Stimulated activated naive CD4-positive, alpha-beta T cell (primary cell): ENCODE measurements at places on chromosomes 12 and 14.
A peak's percentile ranks its signal among the peaks of the same experiment; 100 is the strongest.

- no peak for DNase-seq
Observed at GRCh38 chr12:64392221-64392620, 1.7 kb upstream of the C12orf56 start.

DNA sequence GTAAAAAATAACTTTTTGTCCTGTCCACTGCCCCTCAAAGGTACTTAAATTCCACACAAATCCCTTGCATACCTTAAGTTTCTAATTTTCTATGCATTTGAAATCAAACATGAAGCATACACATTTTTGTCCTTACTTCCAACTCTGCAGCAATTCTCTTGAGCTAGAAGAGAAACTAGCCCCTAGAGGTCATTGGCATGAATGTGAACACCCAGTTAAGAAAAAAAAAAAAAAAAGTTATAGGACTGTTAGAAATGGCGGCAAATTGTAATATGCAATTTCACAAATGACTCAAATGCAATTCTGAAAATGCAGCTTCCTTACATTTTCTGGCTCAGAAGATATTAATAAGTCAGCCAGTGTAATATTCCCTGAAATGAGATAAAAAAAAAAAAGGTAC lies 4.6 kb upstream of the ESR2 start:
- no peak for DNase-seq

DNA sequence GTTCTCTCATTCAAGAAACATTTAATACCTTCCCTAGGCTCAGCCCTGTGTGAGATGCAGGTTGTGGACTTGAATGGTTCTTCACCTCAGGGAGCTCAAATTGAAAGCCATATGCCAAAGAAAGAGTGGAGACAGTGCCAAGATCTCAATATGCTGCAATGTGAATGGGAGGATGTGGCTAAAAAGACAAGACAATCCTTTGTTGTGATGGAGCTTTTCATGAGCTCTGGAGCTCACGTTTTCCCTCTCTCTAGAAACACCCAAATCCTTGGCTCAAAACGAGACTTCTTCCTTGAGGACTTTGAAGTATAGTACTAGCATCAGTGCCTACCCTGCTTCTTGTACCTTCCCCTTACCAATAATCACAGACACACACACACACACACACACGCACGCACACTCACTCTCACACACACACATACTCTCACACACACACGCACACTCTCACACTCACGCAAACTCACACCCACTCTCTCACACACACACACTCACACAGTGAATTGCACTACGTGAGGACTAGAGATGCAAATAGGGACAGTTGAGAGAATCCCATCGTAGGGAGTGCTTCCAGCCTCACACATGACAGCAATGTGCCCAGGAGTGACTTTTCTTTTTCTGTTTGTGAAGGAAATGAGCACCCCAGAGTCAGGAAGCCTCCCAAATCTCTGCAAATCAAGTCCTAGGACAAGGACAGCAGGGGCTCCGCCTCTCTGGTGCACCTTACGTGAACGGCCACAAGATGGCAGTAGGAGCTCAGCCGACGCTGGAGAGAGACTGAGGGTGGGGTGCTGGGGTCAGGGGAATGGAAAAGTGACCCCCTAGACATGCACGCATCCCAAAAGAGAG lies 231.4 kb downstream of the PCNX1 start:
- peak; percentile 17 for DNase-seq

- no peak for DNase-seq
Observed at GRCh38 chr12:101047652-101048051, 162.4 kb downstream of the SLC5A8 start.

DNA sequence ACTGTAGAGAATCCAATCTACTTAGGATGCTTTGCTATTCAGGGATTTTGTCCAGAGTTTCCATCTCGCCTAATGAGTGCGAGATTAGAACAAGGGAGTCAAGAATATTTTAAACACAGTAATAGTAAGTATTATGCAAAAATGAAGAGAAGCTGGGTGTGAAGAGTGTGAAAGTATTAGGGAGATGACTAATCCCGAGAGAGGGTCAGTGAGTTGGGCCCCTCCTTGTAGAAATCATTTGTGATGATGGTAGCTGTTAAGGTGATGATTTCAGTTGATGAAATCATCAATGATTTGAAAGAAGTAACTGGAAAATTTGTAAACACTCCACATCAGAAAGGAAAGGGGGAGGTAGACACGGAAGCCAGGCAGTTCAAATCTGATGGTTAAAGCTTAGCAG lies 478.9 kb upstream of the MGAT4C start:
- no peak for DNase-seq

DNA sequence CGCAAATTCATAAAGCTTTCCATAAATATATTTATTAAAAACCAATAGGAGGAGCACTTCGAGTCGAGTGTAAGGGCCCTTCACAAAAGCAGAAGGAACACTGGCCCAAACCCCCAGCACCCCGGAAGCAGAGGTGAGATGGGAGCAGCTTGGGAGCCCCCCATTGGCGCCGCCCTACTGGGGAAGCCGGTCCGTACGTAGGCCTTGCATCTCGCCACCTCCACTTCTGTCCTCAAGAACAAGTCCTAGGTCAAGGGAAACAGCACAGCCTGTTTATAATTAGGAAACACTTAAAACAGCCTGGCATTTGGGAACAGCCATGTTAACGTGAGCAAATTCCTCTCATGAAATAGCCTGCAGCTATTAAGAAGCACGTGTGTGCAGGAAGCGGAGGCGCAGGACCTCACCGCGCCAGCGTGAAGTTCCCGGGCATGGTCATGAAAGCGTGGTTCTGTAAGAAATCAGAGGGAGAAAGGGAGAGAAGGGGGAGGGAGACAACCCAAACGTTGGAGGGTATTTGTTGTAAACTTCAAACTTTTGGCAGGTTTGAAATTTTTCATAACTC lies 7.7 kb downstream of the ANKRD9 start:
- no peak for DNase-seq

GRCh38 chr12:84937415-84937814 lies 24.8 kb upstream of the SLC6A15 start:
- no peak for DNase-seq

DNA sequence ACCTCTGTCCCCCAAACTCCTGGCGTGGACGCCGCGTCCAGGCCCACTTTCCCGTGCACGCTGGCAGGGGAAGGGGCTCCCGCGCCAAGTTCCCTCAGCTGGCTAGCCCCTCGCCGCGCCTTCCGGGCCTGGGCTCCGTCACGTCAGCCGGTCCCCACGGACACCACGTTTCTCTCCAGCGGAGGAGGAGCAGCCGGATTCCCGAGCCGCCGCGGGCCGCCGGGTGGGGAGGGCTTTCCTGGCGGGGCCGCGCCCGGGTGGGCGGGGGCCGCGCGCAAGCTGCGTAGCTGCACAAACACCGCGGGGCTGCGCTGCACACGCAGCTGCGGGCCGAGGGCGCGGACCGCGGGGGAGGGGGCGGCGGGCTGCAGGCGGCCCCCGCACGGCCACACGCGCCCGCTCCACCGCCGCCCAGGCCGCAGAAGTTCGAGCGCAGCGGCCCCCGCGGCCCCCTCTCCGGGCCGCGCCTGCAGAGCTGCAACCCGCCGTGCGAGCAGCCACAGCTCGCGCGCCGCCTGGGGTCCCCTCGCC lies 45.1 kb upstream of the PNMA1 start:
- DNase-seq = peak; percentile 58
